Stimulated activated CD8-positive, alpha-beta memory T cell treated with anti-CD3 and anti-CD28 coated beads, Interleukin-7, amount 100 ng/mL, for 1 hour (primary cell): ENCODE measurements at places on chromosomes 7 and 10.

DNA sequence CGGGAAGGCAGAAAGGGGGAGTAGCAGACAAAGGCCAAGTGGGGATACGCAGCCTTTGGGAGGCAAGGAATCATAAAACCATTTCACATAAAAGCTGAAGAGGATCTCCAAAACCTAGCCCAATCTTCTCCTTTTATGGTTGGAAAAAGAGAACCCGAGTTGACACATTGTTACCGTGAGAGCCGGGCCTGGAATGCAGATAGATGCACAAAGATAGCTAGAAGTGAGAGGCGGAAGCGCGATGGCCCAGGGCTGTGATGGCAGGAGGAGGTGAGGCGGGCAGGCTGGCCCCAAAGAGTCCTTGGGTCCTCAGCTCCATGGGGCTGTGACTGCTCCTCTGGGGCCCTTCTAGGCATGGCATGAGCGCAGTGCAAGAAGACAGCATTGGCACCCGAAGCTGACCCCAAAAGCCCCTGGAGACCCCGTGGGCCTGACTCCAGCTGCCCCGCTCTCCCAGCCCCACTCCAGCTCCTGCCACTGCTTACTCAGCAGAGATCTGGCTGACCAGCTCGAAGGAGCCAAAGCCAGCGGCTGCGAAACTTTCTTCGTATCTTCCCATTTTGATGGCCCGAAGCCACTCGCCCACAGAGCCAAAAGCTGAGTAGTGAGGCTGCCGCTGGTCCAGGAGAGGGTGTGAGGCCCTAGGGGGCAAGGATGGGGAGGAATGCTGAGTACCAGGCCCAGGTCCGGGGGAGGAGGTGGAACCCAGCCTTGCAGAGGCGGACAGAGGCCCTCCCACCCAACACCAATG is 22.5 kb downstream of the EPHB4 start:
- no peak for DNase-seq

GRCh38 chr7:16021851-16022250 is 335.4 kb upstream of the MEOX2 start:
- DNase-seq: no peak

GRCh38 chr7:136050462-136050847 is 73.3 kb upstream of the MTPN start:
- DNase-seq: no peak

DNA sequence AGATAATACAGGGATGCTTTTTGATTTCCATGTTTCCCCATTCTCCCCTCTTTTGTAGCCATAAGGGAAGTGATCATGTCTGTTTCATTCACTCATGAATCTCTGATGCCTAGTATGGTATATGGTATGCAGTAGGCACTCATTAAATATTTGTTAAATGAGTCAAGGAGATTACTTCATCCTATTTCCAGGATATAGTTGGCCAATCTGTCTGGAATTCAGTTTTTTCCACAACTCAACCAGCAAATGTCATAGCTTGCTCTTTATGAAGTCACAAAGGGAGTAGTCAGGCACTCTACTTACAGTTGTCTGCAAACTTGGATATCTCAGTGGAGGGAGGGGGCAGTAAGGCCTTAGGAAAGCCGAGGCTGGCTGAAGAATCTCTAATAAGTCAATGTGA is 853.6 kb downstream of the LRMDA start:
- DNase-seq: no peak

GRCh38 chr10:30098629-30099028 is 39.2 kb upstream of the JCAD start:
- DNase-seq: no peak

DNA sequence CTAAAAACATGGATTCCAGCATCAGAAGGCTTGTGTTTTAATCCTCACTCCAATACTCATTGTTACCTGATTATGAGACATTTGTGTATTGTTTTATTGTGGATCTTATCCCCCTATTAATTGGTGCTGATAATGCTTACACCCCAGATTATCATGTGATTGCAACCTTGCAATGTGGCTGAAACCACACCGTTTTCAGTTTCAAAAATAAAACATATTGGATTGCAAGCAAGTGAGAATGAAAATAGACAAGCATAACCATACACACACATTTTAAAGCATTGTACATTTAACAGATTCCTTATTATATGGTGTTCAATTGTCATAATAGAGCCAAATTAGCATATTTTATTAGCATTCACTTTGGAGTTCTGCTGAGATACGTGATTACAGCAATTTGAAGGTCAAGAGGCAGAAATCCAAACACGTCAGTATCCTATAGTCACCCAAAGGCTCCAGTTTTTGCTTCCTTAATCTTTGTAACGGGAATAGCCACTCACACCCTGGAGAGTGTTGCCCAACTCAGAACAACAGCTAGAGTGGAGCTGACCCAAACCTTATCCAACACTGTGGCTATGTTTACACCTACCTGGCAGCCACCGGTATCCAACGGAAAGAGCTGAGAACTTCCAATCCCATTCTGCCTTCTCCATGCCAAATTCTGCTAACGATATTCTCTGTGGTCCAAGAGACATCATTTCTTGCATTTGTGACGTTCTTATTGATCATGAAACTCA is 317.1 kb upstream of the KLF6 start:
- DNase-seq: no peak

- no peak for DNase-seq
Observed at GRCh38 chr7:26700386-26700785, 164.0 kb downstream of the SKAP2 start.
